ENCODE measurements at places on chromosomes 11 and 22.

GRCh38 chr11:70603756-70604211 is 205.5 kb downstream of the CTTN start:
- no peak for DNase-seq

DNA sequence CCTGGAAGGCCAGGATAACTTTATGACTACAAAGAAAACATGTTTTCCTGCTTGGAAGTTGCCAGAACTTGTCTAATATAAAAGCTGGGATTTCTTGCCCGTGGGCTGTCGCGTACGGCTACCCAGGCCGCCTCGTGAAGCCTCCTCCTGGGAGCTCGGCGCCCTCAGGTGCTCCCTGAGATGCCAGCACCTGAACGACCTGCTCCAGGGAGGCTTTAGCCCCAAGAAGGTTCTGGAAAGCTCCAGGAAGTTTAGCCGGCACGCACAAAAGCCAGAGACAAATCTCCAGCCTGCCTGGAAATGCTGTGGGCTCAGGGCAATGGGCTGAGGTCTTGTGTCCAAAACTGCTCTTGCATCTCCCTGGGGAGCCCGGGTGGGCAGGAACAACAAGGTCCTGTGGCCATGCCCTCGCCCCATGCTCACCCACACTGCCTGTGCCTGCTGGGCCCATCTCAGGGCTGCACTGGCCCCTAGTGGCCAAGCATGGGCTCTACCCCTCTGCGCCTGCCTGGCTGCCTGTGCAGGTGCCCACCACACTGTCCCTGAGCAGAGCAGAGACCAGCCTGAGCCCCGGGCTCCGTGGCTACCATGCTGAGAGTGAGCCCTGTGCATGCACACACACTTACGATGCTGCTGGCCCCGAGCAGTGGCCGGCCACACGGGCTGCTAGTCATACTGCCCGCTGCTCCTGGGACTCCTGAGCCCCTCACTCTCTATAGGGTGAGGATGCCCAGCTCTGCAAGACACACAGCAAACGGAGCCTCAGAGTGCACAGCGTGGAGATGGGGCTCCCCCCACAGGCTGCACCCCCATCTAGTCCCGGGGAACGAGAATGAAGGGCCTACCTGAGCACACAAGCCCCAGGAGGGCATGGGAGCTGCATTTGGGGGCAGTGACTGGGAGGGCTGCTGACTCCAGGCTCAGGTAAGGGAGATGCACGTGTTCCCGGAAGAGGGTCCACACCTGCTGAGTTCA is 4.9 kb upstream of the CELSR1 start:
- DNase-seq, result no peak

GRCh38 chr11:100683126-100683525 is 4.0 kb upstream of the ARHGAP42 start:
- DNase-seq, result no peak

- no peak for DNase-seq
Observed at GRCh38 chr11:62689421-62690183, at the start of gene LRRN4CL. TSS of gene LRRN4CL (minus strand) at chr11:62689530. CDS start at chr11:62688508, 1,022 bp downstream.

DNA sequence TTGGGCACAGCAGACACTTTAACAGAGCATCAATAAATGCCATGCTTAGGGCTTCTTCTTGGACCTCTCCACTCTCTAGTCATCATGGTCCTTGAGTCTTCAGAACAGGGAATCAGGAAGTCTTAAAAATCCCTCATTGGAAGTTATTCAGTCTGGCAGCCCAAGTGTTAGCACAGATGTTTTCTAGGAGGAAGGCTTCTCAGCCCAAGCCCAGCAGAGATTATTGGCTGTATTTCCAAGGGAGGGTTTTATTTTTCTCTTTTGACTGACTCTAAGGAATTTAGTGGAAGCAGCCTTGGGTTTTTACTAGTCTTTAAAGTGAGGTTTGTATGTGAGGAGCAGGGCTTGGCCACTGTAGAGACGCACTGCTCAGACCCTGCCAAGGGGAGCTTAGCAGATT is 41.9 kb downstream of the CEP164 start:
- no peak for DNase-seq

DNA sequence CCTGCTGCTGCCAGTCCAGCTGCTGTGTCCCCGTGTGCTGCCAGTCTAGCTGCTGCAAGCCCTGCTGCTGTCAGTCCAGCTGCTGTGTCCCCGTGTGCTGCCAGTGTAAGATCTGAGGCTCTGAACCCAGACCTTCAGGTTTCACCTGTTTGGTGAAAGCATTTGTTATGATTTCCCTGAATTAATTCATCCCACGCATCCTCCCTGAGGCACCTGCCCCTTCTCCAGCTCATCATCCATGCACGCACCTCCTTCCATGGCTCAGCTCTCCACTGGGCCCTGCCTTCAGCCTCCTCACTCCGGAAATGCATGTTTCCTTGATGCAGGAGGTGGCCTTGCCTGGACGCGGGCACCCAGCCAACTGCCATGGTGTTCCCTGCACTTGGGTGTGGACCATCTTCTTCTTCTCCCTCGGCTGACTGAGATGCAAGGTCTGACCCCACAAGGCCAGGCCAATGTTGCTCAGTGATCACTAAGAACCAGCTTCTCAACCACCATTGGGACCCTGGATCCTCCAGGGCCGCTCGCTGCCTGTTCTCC is 788 bp downstream of the KRTAP5-10 start:
- DNase-seq, result no peak

- no peak for DNase-seq
Observed at GRCh38 chr11:18771266-18772035, 20.1 kb downstream of the PTPN5 start.

DNA sequence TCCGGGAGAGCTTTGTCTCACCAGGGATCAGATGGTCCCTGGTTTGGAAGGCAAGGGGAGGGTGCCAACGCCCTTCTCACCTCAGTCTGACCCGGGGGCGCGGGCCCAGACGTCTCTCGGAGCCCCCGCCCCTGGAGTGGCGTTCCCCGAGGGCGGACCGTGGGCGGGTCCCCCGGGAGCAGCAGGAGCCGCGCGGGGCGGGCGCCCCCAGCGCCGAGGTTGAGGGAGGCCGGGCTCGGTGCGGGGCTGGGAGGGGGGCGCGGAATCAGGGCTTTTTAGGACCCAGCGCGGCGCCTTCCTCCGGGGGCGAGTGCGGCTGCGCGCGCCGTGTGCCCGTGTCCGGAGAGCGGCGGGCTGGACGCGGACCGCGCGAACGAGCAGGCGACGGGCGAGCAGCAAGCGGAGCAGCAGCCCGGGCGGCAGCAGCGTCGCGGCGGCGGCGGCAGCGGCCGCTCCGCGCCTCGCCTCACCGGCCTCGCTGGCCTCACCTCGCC is at the start of gene KCNC1:
KCNC1 (plus strand) TSS at position 364 of the 494 bp plus-strand sequence. CDS start 1,222 bp downstream, outside the sequence.
- DNase-seq, result no peak

GRCh38 chr11:60118338-60118737 is 29.9 kb downstream of the MS4A2 start:
- DNase-seq, result no peak

- DNase-seq, result peak; percentile 21
Observed at GRCh38 chr11:77113382-77114088, 10.9 kb downstream of the OMP start.

DNA sequence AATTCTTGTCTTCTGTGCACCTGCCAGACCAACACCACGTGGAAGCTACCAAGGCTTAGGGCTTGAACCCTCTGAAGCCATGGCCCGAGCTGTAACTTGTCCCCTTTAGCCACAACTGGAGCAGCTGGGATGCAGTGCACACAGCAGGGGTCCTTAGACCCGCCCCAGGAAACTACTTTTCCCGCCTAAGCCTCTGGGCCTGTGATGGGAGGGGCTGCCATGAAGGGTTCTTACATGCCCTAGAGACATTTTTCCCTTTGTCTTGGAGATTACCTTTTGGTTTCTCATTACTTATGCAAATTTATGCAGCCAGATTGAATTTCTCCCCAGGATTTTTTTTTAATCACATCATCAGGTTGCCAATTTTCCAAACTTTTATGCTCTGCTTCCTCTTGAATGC is 9.7 kb downstream of the PATE3 start:
- DNase-seq, result no peak

GRCh38 chr11:2576549-2576948 is 123.2 kb downstream of the KCNQ1OT1 start:
- no peak for DNase-seq

DNA sequence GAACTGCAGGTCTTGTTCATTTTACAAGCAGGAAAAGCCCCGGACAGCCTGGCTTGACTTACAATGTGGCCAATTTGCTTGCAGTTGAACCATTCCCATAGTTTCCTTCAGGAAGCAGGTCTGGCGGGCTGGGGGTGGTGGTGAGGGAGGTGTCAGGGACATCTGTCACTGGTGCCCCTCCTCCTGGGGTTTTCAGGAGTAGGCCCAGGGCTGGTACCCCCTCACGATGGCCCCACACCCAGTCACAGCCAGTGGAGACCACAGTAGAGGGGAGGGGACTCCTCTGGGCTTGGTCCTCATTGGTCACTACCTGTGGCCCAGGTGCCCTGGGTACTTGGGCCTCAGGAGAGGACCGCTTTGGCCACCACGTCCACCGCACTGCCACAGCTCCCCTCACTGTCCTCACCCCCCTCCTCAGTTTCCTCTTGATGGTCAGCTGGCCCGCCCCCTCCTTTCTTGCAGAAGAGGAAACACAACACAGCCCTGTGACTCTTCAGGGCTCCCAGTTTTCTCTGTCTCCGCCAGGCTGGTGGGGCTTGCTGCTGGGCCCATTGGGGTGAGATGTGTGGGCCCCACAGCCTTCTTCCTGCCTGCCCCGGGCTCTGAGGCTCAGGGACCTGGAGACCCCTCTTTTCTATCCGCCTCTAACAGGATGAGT is 39.8 kb upstream of the SHISAL1 start:
- no peak for DNase-seq

Measured in HL-60 (cell line).